ENCODE measurements at places on chromosomes 2 and 18.

DNA sequence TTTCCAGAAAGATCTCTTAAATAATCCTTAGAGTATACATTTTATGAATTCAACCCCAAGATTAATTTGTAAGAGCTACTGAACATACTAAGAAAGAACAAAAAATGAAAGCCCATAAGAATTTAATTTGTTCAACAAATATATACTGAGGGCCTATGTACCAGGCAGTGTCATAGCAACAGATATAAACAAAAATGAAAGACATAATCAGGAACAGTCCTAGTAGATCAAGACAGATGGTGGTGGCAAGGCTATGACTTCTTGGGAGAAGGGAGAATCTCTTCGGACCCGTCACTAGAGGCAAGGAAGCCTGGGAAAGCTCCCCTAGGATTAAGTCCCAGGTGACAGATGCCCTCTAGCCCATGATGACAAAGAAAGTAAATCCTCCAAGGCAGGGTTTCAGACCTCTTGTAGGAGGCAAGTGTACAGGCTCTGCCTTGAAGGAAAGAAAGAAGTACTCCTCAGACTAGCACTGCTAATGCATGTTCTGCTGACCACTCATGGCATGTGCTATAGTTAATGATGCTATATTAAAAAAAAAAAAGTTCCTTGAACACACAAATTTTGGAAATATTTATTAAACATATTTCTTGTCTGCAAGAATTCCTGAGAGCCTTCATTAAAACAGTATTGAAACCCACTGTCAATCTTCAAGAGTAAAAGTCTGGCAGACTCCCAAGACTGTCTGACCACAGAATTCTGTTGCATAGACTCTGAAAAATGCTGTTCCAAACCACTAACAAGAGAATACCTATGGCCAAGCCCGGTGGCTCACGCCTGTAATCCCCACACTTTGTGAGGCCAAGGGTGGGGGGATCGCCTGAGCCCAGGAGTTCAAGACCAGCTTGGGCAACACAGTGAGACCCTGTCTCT is 31.5 kb downstream of the NOL10 start:
- no peak for DNase-seq

DNA sequence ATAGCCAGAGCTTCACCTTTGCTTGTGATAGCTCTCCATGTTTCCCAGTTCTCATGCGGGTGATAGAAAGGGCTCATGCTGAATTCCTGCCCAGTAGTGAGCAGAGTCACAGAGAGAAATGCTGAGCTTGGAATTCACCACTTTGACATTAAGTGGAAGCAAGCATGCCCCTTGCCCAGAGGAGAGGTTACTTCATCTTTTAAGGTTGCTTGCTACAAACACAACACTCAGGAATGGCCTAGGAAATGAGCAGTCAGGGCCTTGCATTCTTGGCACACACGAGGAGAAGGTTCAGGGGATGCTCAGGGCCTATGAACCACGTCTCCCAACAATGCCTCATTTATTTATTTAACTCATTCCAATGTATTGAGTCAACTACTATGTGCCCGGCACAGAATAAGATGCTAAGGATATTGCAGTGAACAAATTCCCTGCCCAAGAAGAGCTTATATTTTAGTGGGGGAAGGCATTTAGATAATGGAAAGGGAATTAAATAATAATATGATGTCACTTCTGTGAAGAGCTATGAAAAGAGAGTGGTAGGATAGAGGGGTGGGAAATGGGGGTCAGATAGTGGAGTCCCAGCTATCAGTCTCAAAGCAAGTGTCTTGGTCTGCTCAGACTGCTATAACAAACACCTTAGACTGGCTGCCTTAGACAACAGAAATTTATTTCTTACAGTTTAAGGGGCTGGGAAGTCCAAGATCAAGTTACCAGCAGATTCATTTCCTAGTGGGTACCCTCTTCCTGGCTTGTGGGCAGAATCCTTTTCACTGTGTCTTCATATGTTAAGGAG is 42.1 kb downstream of the DDX18 start:
- DNase-seq, result no peak

DNA sequence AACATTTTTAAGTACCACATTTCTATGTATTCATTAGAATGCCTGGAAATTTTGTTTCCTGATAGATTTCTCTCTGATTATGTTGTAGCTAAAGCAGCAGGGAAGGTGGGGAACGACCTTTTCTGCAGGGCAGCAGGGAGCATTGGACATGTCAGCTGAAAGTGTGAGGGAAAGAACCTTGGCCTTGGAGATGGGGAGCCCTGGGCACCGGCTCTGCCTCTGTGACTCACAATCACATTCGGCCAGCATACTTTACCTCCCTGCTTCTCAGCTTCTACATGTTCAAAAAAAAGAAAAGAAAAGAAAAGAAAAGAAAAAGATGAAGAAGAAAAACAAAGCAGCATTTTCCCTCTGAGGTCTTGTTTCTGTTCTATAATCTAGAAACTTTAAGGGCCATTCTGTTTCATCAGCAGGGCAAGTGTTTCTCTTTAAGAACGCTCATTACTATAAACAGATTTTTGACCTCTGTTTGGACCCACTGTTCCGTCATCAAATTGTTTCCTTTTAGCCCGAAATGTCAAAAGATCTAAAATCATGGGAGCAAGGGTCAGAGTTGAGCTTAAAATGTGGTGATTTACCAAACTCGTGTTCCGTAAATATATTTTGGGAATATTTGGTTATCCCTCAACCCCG is 27.9 kb downstream of the SETBP1 start:
- DNase-seq, result no peak

DNA sequence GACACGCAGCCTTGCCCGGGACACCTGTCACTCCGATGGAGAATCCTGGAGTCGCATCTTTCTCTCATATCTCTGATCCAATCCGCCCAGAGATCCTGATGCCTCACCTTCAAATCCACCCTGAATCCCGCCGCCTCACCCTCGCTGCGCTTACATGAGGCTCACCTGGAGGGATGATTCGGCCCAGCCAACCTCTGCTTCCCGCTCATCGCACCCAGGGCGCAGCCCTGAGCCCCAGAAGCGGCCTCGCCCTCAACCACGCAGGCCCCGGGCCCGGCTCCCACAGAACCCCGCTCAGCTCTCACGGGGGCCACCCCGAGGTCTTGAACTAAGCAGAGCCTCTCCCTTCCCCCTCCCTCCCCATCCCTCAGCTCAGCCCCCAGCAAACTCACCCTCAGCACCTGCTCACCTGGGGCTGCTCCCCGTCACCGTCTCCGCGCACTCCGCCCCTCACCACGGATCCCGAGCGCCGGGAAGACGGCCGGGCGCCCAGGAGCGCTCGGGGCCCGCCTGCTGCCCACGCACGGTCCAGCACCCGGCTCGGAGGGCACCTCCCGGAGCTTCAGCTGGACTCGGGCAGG is 160.0 kb downstream of the NDUFA10 start:
- DNase-seq, result no peak

GRCh38 chr2:501130-501529 is 176.1 kb downstream of the TMEM18 start:
- no peak for DNase-seq

DNA sequence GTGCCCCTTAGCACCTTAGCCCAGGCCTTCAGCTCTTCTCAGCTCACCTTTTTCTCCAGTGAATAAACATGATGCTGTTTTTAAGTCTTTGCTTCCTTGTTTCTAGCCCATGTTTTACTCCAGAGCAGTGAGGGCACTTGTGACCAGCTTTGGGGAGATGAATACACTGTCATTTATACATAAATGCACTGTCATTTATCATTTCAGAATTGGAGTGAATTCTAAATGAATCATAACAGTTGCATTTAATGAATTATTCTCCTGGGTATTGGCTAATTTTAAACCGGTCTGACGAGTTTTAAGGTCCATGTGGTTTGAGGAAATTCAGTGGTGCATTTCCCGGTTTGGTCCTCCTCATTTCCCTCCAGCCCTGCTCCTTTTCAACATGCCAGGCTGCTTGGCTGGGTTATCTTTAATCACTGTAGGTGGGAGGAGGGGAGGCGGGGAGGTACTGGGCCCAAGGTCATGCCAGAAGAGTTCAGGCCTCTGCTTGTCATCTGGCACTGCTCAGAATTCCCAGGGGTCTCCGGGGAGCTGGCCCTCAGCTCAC is 23.9 kb downstream of the PRKCE start:
- no peak for DNase-seq

DNA sequence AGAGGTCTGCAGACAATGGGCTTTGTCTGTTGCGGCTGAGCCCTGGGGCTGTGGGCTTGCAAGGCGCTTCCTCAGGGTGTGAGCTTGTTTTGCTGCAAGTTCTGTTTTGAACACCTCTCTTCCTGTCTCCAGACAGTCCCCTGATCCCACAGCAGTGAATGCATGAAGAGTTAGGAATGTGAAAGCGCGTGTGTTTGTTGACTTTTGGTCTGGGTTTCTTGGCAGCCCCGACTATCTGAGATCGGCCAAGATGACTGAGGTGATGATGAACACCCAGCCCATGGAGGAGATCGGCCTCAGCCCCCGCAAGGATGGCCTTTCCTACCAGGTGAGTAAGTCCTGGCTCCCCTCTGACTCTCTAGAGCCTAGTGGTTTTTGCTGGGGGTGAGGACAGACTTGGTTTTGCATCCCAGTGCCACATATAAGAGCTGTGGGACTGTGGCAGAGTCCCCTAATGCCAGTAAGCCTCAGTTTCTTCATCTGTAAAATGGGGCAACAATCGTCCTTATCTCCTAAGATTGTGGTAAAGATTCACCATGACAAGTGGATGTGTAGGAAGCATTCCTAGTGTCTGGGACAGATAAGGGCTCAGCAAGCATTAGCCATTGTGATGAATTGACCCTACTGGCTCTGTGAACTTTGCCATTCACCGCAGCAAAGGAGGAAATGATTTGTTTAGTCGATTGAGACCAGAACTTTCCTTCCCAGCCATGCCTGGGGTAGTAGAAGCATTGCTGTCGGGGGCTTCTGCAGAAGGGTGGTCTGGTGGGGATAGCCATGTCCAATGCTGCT is 3.0 kb downstream of the LBH start:
- peak; percentile 15 for DNase-seq

DNA sequence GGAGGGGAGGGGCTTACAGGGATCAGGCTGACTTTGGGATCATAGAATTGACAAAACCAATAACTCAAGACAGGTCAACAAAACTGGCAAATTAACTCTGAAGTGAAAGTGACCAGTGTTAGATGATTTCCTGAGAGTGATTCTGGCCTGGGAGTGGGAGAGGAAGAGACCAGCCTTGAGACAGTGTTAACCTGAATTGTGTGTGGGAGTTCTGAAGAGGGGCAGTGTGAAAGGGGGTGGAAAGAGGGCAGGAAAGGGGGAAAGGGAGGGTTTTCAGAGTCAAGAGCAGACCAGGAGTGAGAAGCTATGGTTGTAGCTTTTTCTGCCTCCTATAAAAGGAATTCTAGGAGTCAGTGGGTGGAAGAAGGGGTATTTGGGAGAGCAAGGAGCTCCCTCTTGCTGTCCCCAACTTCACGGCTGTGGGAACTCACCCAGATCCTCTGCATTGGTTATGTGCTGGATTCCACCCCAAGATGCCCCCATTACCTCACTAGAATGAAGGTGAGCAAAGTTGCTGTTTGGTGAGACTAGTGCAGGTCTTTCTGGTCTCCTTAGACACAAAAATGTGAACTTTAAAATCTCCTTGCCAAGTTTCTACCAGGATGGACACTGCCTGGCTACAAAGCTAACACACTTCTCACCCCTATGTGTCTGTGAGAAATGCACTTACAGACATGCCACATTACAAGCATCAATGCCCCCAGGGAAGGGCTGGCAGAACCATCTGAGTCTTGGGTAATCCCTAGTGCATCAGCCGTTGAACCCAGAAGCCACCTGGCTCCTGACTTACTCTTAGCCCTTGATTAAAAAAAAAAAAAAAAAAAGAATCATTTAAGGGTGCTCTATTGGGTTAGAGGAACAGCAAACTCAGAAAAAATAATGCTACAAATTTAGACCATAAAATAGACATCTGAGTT is 61.6 kb downstream of the BMP10 start:
- DNase-seq, result no peak

- DNase-seq, result no peak
Measured at GRCh38 chr18:35027206-35027605, 14.0 kb upstream of the MAPRE2 start.

- DNase-seq, result no peak
Measured at GRCh38 chr2:20382965-20383810, 32.5 kb upstream of the PUM2 start.

DNA sequence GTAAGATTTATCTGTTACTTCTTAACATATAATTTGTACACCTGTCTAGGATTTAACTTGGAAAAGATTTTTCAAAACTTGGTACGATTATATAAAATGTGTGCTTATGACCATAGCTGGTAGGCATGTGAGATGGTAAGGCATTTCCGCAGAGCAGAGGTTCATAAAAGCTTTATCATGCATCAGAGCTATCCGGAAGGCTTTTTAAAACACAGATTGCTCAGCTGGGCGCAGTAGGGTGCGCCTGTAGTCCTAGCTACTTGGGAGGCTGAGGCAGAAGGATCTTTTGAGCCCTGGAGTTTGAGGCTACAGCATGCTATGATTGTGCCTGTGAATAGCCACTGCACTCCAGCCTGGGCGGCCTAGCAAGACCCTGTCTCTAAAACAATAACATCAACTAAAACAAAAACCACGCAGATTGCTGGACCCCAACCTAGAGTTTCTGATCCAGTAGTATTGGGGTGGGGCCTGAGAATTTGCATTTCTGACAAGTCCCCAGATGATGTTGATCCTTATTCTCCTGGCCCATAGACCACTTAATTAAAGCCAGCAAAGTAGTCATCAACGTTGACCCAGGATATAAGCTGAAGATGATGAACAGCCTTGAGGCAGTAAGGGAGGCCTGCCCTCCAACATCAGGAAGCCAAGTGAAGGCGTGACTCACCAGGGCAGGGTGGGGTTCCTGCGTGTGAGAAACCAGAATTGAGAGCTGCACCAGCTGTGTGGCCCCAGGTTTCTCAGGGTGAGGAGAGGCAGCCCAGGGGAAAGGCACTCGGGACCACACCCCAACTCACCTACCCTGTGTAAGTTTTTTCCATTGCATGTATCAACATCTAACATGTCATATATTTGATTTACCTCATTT is 21.6 kb upstream of the SLC20A1 start:
- DNase-seq, result peak; percentile 9

GRCh38 chr2:127105656-127106456 is 1.1 kb downstream of the BIN1 start:
- no peak for DNase-seq

DNA sequence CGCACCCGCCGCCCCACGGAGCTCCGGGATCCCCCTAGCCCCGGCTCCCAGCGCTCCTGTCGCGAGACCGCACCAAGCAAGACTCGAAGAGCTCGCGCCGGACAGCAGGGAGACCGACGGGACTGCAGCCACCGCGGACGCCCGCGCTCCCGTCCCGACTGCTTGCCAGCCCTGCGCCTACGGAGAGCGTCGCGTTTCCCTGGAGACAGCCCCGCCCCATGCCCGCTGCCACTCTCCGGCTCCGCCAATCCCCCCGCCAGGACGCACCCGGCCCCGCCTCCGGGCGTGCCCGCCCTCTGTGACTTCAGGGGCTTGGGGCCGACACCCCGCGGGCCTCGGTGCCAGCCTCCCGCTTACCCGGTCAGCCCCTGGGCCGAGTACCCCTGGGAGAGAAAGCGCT is at the start of gene ANKMY1:
Gene ANKMY1, minus strand, starts transcription at position 181 of the 400 bp plus-strand sequence. CDS start 653 bp downstream, outside the sequence.
- DNase-seq, result no peak

- DNase-seq, result no peak
Measured at GRCh38 chr2:38656866-38657480, 8.9 kb upstream of the GALM start.

All from activated gamma-delta T cell (primary cell).